ENCODE measurements at places on chromosomes 5 and 9.

GRCh38 chr5:154519359-154519758 lies 41.3 kb upstream of the HAND1 start:
- no peak for DNase-seq

DNA sequence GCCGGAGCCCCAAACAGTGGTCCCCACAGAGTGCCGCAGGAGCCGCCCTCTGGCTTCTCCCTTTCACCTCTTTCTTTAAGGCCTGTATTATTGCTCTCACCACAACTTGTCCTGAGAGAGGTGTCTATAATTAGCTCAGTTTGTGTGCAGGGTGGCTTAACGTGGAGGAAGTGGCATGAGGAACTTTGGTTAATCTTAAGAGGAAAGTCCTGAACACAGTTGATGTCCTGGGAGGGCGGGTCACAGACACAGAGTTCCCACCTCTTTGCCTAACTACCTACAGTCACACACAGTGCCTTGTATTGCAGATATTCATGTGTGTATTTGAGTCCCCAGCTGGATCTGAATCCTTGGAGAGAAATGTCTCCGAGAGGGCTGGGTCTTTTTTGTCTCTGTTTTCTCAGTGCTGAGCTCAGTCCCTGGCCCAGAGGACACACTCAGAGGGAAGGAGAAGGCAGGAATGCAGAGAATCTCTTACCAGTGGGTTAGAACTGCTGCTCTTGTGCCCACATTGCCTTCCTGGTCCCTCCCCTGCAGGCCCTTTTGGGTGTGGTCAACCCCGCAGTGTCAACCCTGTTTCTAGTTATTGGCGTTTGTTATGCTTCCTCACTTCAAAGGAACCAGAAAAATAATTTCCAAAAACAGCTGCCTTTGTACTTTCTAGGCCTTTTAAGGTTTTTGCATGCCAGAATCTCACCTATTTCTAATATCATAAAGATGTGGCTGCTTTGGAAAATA lies 392.5 kb downstream of the KDM4C start:
- DNase-seq, result no peak

DNA sequence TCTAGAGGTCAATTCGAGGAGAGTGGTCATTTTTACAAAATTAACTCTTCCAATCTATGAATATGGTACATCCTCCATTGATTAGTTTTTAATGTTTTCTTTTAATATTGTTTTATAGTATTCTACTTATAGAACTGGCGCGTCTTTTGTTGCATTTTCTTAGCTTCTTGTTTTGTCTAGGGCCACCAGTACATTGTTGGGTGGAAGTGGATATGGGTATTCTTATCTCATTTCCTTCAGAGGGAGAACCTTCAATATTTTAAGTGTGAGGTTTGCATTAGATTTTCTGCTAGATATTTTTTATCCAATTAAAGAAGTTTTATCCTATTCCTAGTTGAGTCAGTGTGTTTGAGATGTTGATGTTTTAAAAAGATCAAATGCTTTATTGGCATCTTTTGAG lies 69.8 kb downstream of the RPS23 start:
- no peak for DNase-seq

DNA sequence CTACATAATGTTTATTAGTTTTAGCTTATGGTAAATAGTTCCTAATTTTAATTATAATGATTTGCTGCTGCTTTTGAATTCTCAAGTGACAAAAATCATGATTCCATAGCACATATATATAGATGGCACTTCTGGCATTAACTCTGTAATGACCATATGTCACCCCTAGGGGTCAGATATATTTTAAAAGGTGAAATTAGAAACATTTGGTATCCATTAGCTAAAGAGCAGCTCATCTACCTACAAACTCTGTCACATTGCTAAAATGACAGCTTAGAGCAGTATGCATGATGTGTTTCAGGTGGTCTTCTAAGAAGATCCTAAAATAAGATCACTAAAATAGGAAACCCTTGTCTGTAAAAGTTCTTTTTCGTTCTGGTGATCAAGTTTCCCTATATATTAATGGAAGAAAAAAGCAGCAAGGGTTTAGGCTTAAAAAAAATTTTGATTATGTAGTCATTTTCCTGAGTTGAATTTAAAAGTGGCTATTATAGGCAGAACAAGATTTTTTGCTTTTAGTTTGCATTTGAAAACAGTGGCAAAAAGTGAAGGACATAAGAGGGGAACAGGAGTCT lies 157.7 kb upstream of the POU5F2 start:
- no peak for DNase-seq

- no peak for DNase-seq
These were observed 2.3 kb upstream of the IARS1 start for GRCh38 chr9:92295827-92296258.

DNA sequence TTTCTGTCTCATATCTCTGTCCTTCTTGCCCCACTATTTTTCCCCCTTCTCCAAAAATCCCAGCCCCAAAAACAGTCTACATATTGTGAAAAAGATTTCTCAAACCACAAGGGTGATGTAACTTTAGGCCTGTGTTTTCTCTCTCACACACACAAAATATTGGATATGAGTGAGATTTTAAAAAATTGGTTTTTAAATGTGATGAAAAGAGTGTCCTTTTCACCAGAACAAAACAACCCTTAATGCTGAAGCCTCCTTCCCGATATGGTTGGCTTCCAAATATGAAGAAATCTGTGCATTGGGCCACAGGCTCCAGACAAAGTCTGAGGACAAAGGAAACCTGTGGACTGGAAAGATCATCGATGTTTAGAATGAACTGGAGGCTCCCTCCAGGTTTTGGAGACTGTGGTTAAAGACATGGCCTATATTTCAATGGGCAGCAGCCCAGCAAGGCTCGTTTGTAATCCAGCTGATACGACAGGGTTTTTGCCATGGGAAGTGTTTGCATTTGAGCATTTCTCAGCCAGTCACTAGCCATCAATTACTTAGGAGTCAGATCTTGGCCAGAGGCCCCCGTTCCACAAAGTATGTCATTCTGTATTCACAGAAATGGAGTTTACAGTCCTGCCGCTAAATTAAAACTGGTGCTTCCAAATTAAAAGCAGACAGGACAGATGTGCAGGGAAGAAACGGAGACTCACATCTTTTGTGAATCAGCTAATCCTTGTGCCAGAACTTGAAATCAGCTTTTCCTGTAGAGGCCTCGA lies 546.3 kb downstream of the EBF1 start:
- DNase-seq, result no peak

GRCh38 chr9:134602547-134603362 lies 38.8 kb upstream of the COL5A1 start:
- no peak for DNase-seq

GRCh38 chr9:130417602-130418001 lies 27.2 kb upstream of the ASS1 start:
- no peak for DNase-seq

GRCh38 chr5:66538531-66538930 lies 57.7 kb upstream of the MAST4 start:
- no peak for DNase-seq

DNA sequence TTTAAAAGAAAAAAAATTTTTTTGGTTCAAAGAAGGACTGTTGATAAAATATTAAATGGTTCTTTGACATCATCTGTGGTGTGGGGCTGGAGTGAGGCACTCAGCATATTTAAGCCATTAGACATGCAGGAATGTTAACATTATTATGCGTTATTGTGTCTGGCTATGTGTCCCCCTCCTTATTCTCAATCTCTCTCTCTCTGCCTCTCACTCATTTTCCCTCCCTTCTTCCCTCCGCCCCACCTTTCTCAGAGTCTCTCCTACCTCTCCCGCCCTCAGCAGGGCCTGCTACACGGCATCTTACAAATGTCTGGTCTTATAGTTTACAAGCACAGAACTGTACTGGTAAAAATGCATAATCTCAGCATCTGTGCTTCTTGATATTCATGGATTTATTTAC lies 287.8 kb upstream of the TMEM161B start:
- no peak for DNase-seq

GRCh38 chr9:34139477-34140146 lies 13.1 kb upstream of the DCAF12 start:
- DNase-seq, result no peak

DNA sequence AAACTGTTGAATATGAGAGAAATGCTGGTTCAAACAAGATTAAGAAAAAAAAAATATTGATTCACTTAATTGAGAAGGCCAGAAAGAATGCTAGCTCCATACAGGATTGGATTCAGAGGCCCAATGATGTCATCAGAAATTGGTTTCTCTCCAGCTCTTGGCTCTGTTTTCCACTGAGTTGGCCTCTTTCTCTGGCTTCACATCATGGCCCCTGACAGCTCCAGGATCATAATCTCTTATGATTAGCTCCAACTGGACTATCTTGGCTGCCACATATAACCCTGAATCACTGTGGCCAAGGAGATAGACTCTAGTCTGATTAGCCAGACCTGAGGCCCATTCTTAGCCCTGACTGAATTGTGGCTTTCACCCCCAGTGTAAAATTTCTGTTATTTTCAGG lies 244.7 kb upstream of the GRAMD2B start:
- no peak for DNase-seq

DNA sequence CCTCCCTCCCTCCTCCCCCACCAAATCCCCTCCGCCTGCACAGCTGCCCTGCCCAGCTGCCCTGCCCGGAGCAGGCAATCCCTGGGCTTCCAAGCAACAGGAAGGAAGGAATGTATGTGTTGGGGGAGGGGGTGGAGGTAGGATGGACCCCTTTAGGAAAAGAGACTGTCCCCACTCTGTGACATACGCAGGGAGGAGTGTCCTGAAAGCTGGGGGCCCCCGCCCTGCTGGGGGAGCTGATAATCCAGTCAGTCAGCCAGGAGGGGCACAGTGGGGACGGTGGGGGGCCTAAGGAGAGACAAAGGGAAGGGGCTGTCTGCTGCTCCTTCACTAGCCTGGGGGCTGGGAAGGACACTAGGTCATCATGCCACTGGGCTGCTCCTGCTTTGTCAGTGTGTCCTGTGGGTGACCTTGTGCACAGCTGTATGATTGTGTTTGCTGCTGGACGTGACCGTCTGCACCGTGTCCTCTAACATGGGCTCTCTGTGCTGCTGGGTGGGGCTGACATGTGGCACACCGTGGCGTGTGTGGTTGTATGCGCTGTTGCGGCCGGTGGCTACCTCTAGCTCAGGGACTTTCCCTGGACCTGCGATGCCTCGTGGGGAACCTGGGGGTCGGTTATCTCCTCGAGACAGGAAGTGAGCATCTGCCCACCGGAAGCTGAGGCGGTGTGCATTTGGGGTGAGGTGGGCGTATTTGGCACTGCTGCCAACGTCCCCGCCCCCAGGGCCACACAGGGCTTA lies 3.0 kb downstream of the N4BP3 start:
- no peak for DNase-seq

DNA sequence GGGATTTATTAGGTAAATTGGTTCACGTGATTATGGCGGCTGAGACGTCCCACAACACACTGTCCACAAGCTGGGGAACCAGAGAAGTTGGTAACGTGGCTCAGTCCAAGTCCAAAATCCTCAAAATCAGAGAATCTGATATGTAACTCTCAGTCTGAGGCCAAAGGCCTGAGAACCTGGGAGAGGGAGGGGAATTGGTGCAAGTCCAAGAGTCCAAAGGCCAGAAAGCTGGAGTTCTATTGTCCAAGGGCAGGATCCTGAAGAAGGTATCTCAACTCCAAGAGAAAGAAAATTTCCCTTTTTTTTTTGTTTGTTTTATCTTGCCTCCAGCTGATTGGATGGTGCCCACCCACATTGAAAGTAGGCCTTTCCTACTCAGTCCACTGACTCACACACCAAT lies 83.8 kb downstream of the PRDM9 start:
- DNase-seq, result no peak

DNA sequence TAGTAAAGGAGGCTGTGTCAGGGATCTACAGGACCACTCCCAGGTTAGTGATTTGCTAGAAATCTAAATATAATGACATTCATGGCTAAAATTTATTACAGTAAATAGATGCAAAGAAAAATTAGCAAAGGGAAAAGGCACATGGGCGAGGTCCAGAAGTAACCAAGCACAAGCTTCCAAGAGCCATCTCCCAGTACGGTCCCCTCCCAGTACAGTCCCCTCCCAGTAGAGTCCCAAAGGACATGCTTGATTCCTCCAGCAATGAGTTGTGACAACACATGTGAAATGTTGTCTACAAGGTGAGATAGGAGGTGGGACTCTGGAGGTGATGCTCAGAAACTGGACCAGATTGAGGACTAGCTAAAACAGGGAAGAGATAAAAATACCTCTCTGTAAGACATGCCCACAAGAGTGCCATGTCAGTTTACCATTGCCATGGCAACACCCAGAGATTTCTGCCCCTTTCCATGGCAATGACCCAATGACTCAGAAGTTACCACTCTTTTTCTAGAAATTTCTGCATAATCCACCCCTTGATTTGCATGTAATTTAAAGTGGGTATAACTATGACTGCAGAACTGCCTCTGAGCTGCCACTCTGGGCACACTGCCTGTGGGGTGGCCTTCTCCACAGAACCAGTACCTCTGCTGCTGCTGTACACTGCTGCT lies 27.9 kb upstream of the CEMIP2 start:
- no peak for DNase-seq

DNA sequence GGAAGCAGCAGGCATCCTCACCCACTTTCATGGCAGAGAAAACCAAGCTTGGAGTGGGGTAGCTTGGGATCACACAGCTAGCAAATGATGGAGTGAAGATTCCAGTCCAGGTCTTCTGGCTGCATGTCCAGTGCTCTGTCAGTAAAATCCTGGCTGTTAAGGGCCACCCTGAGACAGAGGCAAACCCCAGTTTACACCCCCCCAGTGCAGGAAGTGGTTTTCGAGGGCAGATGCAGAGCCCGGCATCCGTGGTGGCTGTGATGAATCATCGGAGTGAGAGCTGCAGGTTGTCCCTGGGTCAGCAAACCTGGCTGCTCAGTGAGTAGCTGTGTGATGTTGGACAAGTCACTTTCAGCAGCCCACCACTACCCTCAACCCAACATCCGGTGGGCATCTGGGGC lies 115.4 kb downstream of the RGS3 start:
- peak; percentile 89 for DNase-seq

GRCh38 chr5:76495870-76496269 lies 92.8 kb downstream of the IQGAP2 start:
- no peak for DNase-seq

- no peak for DNase-seq
These were observed 8.8 kb upstream of the NACC2 start for GRCh38 chr9:136103651-136104487.
